ENCODE measurements at places on chromosomes 3 and 15. TPM values are rescaled to one million over a fixed set of nuclear protein-coding genes. Genes with fewer than 3 reads are reported as not detected.

DNA sequence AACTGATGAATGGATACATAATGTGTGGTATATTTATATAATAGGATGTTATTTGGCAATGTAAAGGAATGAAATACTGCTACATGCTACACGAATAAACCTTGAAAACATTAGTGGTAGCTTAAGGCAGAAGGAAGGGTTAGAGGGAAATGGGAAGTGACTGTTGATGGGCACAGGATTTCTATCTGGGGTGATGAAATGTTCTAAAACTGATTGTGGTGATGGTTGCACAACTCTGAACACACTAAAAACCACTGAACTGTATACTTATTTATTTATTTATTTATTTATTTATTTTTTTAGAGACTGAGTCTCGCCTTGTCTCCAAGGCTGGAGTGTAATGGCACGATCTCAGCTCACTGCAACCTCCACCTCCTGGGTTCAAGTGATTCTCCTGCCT is 24.8 kb upstream of the SHISA5 start:
- peak; percentile 49 for DNase-seq

DNA sequence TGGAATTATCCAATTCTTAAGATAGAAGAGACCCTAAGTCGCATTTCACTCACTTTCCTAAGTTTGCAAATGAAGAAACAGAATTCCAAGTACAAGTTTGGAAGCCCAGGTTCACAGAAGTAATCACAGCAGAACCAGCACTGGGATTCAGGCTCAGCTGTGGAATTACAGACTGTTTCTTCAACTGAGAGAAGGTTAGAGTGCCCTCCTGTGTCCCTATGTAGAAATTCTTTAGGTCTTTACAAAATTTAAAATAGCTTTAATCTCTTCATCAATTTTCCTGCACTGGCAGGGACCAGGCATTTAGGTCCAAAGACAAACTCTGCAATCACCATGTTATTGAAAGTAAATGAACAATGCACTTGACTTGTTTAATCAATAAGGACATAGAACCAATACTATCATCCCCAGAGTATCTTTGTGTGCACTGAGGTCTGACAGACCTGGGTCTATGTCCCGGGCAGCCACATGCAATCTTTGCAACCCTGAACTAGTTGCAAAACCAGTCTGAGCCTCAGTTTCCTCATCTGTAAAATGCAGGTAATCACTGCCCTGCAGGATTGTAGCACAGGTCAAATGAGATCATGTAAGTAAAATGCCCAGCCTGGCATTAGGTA is 96.3 kb upstream of the ZBED2 start:
- DNase-seq: peak; percentile 62

DNA sequence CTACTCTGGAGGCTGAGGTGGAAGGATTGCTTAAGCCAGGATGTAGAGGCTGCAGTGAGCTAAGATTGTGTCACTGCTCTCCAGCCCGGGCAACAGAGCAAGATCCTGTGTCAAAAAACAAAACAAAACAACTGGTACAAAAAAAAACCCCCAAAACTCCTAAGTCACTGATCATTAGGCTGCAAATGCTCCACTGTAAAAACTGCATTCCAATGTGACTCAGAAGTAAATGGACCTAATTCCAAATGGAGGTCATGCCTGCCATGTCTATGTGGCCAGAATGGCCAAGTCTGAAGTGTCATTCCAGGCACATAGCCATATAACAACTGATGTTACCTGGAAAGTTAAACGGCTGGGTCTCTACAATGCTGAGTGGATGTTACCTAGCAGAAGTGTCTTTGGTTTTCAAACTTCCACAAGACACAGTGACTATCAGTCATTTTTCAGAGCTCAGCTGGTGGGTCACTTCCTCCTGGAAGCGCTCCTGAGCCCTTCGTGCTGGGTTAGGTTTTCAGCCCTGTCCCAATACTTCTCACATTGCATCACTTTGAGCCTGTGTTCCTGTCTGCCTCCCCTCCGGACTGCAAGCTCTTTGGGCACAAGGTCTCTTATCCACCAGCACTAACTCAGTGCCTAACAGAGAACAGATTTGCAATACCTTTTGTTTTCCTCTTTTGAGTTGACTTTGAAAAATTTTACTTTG is 10.6 kb downstream of the FSTL1 start:
- DNase-seq: no peak

DNA sequence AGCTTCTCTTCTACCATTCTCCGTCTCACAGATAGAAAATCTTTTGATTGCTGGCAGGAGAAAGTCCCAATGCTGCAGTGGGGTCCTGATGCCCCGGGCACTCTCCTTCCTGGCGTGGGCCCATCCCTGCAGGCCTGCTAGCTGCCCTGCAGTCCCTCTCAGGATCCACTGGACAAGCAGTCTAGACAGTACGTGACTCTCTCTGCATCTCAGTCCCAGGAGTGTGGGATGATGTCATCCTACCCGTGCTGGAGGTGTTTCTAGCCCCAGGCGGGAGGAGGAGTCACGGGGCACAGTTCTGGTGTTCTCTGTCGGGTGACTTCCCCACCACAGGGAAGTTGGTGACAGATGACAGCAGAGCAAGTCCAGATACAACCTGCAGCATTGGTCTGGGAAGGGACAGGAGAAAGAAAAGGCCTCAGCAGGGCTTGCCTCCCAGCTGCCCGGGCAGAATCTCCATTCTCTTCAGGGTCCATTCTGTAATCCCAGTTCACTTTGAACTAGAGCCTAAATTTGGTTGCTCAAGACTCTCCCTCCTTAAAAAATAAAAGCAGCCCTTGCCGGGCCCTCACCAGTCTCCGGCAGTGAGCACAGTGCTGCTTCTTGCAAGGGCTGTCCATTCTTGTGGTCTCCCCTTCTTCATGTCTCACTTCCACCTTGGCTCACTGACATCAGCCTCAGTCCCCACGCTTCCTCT is 30.6 kb downstream of the SLC28A1 start:
- peak; percentile 84 for DNase-seq

- DNase-seq: no peak
Measured at GRCh38 chr3:114904633-114905032, 242.5 kb downstream of the ZBTB20 start.

- no peak for DNase-seq
Measured at GRCh38 chr15:53569751-53570480, 189.5 kb downstream of the WDR72 start.

DNA sequence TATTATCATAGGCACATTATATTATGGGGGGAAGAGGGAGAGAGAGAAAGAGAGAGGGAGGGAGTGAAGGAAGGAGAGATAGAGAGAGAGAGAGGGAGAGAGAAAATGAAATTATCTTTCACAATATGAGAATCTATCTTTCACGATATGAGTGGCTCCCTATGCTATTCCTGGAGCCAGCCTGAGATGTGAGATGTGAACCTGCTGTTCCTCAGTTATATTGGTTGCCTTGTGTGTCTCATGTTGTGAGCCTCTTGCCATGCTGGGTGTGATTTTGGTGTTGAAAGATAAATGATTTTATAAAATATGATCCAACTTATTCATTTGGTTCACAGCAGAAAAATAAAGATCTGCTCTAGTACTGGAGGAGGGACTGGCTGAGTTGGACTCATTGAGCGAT is 148.7 kb downstream of the PPM1L start:
- no peak for DNase-seq

DNA sequence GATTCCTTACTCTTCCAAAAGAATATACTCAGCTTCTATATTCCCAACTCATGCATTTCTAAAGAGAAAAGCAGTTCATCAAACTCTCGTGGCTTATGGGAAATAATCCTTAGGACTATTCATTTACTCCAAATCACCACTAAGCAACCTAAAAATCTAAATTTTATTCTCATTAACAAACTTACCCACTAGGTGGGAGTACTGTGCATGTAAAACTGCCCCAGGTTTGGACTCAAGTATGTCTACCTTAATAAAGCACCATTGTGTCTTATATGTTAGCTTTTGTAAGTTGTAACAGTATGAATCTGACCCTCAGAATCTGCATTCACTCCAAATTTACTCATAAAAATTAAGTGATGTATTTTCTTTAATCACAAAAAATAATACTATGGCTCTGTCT is 25.3 kb downstream of the RAD18 start:
- DNase-seq: peak; percentile 39

- no peak for DNase-seq
Measured at GRCh38 chr15:28094732-28095521, 4.2 kb downstream of the OCA2 start.

- peak; percentile 89 for DNase-seq
Measured at GRCh38 chr15:77455696-77456321, 35.1 kb downstream of the HMG20A start.

DNA sequence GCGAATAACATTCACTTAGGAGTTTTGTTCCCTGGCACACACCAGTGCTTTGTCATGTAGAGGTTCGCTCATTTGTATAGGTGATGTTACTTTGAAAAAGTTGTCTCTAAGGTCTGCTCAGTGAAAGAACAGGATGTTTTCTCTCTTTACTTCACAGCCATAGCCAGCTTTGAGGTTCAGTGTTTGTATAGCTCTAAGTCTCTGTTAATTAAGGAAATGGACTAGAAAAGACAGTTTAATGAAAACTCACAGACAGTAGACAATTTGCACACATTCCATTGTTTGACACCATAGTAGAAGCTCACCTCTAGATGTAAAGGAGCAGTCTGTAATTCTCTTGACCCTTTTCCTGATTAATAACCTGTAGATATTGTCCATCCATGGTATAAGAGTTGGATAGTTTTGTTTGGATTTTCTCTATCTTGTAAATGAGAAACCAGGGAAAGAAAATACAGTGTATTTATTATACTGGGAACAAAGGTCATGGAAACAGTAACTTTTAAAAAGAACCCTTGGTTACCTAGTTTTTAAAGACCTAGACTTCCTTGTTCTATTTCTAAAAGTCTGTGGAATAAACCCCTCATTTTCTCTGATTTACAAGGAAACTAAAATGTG is 50.4 kb downstream of the PDE8A start:
- no peak for DNase-seq

- no peak for DNase-seq
Measured at GRCh38 chr3:123151251-123151705, 50.5 kb upstream of the SEC22A start.

GRCh38 chr3:4948395-4948794 is 30.8 kb upstream of the BHLHE40 start:
- DNase-seq: no peak

- DNase-seq: no peak
Measured at GRCh38 chr3:123782488-123782887, 101.6 kb downstream of the MYLK start.

- no peak for DNase-seq
Measured at GRCh38 chr3:177487635-177488186, 290.4 kb upstream of the TBL1XR1 start.

GRCh38 chr3:152472672-152472954 is 203.9 kb downstream of the MBNL1 start:
- DNase-seq: no peak

- peak; percentile 13 for DNase-seq
Measured at GRCh38 chr3:171311784-171312183, 148.4 kb downstream of the TNIK start.

DNA sequence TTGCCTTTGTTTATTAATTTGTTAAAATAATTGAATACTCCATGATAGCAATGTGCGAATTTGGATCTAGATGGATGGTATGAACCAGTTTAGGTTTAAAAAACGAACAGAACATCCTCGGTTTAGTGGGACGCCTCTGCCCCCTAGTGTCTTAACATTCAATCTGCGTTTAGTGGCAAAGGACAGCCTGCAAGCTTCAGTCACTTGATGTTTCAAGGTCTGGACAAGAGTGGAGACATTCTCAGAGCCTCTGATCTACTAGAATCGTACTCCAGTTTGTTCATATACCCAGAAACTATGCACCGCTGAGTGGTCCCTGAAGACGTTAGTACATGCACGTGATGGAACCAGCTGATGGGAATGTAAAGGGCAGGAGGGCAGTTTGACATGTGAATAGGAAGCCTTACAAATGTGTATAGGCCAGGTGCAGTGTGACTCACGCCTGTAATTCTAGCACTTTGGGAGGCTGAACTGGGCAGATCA is 17.8 kb upstream of the ATP13A4 start:
- DNase-seq: peak; percentile 66

DNA sequence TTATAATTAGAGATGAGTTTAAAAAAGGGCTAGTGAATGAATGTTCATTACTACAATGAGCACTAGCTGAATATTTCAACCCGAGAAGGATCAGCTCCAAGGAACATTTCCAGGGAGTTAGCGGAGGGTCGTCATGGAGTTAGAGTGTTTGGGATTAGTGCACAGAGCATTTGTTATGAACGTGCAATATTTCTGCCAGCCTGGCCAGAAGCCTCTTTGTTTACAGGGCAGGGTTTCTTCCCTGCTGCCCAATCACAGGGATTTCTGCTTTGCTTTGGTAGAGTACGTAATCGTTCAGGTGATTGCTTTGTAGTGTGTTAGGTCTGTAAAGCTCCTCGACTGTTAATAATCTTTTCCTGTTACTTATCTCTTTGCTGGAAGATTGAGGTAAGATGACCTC is 5.9 kb downstream of the CGNL1 start:
- no peak for DNase-seq

DNA sequence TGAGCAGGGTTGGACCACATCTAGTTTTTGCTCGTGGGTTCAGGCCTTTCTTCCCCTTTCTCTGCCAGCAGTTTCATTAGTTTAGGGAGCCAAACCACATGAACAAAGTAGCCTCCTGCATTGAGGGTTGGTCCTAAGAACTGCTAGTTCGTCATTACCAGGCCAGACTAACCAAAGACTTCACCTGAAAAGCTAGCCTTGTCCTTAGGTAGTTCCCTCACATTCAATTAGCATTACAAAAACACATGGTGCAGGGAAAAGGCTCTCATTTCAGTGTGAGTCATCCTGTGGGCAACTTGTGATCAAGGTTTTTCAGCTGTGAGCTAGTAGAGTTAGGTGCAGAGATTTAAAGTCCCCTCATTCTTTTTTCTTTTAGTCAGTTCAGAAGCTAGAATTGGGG is 279.3 kb upstream of the CTNNB1 start:
- DNase-seq: peak; percentile 22

SLC4A7 gene
- 78.2 TPM for total RNA-seq

SLC9C1 gene
- total RNA-seq: not detected

ALDH1L1 gene
- 3.9 TPM for total RNA-seq

ABTB1 gene
- total RNA-seq: 6.4 TPM

GOLGA8K gene
- not detected for total RNA-seq

PRICKLE2 gene
- 36.3 TPM for total RNA-seq

SLC22A14 gene
- total RNA-seq: 0.86 TPM

CPNE9 gene
- not detected for total RNA-seq

CISH gene
- 0.86 TPM for total RNA-seq

SPTBN5 gene
- 0.32 TPM for total RNA-seq
